ENCODE measurements at places on chromosomes 1 and 21.

- DNase-seq = no peak
Observed at GRCh38 chr1:95098196-95098595, 19.0 kb upstream of the TLCD4 start.

DNA sequence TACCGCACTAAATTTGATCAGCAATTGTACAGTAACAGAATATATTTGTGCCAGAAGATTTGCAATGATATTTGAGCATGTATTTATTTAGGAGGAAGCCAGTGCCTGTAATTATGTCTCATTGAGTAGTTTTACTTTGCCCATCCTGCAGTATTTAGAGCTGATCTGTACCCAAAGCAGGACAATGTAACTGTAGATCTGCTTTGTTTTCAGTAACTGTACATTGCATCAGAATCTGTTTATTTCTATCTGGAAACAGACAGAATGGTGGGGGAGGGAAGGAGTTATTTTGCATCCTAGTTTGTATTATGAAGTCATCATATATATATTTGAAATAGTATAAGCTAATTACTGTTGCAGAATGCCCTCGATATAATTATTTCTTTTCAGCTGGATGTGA is 36.2 kb upstream of the LRRC8C start:
- no peak for DNase-seq

DNA sequence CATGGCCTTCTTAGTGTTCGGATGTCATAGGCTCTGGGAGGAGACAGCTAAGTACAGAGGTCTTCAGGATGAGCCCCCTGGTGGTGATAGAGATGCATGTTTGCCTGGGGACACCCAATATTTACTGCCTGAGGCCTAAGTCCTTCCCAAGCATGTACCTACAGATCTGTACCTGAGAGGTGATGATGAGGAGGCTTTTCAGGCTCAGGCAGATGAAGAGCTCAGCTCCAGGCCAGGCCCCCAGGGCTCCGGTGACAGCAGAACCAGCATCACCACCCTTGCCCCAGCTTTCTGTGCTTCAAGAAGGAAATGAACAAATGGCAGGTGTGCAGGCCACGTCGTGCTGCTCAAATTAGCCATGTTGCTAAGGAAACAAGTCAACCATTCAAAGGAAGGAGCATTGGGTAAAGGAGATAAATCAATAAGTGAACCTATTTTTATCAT is 21.1 kb downstream of the CACNA1E start:
- no peak for DNase-seq

DNA sequence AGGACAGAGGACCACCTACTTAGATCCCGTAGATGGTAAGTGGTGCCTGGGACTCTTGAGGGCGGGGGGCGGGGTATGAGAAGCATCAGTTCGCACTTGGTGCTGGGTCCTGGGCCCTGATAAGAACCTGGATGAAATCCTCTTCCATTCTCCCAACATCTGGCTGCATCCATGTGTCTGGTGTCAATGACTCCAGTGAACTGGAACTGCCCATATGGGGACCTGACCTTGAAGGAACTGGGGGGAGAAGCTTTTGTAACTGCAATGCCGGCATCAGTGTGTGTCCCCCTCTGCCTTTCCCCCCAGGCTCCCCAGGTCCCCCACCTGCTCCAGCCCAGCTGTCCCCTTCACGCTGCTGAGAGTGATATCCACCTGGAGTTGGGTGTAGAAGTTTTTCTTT is 49.7 kb upstream of the EPB41 start:
- no peak for DNase-seq

DNA sequence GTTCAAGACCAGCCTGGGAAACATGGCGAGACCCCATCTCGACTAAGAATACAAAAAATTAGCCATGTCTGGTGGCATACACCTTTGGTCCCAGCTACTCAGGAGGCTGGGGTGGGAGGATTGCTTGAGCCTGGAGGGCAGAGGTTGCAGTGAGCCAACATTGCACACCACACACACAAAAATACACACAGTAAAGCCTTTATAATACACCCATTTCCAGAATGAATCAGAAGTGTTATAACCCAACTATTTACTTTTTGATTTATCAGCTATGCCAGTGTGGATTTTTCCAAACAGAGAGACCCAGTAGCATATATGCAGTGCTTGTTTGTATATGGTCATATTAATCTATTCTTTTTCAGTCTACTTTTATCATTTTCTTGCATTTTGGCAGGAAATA is 200.1 kb downstream of the ZP4 start:
- DNase-seq = no peak

GRCh38 chr1:206824331-206824730 is 41.1 kb upstream of the IL20 start:
- no peak for DNase-seq

GRCh38 chr21:35095859-35096291 is 46.8 kb upstream of the RUNX1 start:
- no peak for DNase-seq

DNA sequence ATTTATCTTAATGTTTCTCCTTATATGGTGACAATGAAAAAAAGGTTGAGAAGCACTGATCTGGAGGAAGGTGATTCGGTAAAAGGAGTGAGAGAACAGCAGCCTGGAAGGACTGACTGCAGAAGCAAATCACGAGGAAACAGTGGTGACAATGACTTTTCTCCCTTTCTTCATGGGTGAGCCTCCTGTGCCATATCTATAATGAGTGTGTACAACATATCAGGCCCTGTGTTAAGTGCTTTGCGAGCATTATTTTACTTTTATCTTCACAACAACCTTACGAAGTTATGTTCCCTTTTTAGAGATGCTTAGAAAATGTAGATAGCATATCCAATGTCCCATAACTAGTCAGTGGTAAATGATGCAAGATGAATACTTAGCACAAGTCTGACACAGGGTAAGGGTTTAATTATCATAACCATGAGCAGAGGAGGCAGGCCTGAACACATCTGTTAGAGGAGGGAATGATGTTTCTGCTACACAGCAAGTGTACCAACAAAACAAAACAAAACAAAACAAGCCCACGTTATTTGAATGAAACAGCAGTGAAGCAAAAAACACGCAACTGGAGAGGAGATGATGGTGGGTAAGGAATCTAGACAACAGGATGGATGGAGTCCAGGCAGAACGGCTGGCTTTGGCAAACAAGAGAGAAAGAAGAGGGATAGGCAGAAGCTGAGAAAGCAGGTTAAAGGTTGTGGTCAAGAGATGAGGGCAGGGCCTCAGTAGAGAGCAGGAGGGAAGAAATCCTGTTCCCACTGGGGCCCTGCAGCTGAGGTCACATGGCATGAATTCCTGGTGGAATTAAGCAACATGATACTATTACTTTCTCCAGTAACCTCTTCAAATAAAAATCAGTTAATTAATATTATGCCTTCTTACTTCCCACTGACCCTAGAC is 29.6 kb downstream of the GNG12 start:
- DNase-seq = no peak

- DNase-seq = no peak
Observed at GRCh38 chr1:51175278-51175677, 60.8 kb upstream of the RNF11 start.

GRCh38 chr21:31213787-31214186 is 130.3 kb downstream of the TIAM1 start:
- no peak for DNase-seq

Data from SJSA1 (cell line).